Inflammatory macrophage treated with lipopolysaccharide for 4 hours (primary cell): ENCODE measurements at places on chromosomes 11 and 22.

DNA sequence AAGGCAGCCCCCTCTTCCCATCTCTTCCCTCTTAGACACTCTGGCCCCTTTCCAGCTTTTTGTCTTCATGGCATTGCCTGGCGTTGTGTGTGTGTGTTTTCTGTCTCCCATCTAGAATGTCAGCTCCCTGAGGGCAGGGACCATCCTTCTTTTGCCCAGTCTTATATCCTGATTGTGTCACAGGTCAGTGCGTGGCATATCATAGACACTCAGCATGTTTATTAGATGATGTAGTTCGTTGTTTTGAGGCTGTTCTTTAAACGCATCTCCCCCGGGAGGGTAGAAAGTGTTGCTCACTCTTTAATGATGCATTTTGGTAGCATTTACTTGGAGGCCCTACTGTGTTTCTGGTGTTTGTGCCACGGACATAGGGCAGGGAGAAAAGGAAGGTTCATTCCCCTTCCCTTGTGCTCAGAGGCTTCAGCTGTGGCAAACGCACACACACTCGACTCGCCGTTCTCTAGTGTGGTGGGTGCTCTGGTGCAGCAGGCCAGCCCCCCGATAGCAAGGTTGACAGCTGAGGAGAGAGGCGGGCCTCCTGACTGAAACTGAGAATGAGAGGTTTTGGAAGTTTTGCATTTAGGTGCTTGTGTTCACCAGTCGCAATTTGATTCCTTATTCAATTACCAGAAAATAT is 60.2 kb downstream of the TNRC6B start:
- DNase-seq, result no peak

- DNase-seq, result no peak
These were observed 55.5 kb downstream of the FAM76B start for GRCh38 chr11:95734009-95734572.

- DNase-seq, result no peak
These were observed 32.2 kb downstream of the C11orf91 start for GRCh38 chr11:33668468-33668825.

GRCh38 chr11:112221274-112221835 is 4.9 kb upstream of the PTS start:
- no peak for DNase-seq

- DNase-seq, result no peak
These were observed at the start of gene OPCML for GRCh38 chr11:133531971-133532651. OPCML (minus strand) TSS chr11:133532501.

- no peak for DNase-seq
These were observed 97.6 kb downstream of the PDE2A start for GRCh38 chr11:72576661-72577060.

GRCh38 chr11:82869657-82870056 is 30.6 kb downstream of the PRCP start:
- DNase-seq, result peak; percentile 27

DNA sequence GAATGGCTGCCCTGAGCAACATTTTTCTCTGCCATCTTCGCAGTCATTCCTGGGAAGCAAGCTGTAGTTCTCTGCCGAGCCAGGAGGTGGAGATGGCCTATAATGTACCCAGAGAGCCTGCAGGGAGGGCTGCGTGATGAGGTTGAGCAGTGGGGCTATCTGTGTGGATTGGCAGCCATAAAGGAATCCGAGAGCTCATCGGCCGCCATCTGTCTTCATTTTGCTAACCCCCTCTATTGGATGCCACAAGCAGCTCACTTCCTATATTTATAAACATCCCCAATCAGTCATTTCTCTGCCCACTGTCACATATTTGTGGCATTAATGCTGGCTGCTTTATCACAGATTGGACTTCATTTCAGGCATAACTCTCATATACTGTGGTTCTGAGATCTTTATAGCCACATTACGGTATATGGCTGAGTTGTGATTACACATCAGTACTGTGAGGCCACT is 209.5 kb downstream of the NTM start:
- DNase-seq, result peak; percentile 19

DNA sequence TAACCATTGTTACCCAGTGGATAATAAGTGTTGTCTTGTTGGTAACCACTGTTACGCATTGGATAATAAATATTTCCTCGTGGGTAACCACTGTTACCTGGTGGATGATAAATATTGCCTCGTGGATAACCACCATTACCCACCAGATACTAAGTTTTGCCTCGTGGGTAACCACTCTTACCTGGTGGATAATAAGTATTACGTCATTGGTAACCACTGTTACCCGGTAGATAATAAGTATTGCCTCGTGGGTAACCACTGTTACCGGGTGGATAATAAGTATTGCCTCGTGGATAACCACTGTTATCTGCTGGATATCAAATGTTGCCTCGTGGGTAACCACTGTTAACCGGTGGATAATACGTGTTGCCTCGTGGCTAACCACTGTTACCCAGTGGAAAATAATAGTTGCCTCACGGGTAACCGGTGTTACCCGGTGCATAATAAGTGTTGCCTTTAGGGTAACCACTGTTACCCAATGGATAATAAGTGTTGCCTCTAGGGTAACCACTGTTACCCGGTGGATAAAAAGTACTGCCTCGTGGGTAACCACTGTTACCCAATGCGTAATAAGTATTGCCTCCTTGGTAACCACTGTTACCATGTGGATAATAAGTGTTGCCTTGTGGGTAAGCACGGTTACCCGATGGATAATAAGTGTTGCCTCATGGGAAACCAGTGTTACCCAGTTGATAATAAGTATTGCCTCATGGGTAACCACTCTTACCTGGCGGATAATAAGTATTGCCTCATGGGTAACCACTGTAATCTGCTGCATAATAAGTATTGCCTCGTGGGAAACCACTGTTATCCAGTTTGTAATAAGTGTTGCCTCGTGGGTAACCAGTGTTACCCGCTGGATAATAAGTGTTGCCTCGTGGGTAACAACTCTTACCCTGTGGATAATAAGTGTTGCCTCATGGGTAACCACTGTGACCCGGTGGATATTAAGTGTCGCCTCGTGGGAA is 21.9 kb upstream of the NXPE4 start:
- DNase-seq, result no peak

GRCh38 chr11:89495951-89496350 is 4.8 kb upstream of the NOX4 start:
- DNase-seq, result no peak

DNA sequence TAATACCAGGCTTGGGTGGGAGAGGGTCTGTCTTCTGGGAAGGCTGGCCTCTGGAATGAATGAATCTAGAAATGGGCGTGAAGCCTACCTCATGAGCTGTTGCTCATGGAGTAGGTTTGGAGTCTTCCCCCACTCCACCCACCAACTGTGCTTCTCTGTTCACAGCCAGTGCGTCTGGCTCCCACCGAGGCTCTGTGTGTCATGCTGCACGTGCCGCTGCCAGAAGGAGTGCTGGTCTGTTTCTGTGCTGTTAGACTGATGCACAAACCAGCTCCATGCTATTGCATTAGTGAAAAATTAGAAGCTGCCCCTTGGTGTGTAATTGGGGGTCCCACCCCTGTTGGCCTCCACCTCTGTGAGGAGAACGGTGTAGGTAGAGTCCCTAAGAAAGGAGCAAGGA is 132.3 kb upstream of the PARVA start:
- DNase-seq, result no peak

DNA sequence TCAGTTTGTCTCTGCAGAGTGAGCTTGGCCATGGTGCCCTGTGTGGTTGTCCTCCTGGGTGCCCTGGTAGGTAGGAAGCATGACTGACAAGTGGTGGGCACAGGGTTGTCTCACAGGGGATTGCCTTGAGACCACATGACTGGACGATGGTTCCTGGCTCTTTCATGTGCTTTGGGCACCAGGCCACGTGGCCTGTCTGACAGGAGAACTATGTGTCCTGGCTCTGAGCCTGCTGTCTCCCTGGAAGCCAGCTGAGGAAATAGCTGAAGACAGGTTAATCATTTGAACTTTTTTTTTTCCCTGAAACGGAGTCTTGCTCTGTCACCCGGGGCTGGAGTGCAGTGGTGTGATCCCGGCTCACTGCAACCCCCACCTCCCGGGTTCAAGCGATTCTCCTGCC is 93.2 kb downstream of the LDLRAD3 start:
- no peak for DNase-seq

DNA sequence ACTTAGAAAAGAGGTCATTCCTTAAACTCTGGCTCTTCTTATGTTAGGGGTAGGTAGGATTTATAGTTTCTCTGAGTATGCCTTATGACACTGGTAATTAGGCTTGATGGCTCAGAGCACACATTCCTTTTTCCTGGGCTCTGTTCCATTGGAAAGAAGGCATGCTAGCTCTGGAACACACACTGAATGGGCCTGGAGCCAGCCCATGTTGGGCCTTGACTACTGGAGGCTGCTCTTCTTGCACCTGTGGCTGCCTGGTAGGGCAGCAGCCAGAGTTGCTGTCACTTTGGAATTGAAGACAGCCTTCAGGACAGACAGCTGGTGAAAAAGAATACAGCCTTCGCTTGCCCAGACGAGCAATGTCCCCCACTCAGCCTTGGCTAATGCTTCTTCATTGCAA is 18.2 kb downstream of the MCAM start:
- no peak for DNase-seq

- DNase-seq, result no peak
These were observed 34.8 kb downstream of the TSPAN18 start for GRCh38 chr11:44761551-44761961.

DNA sequence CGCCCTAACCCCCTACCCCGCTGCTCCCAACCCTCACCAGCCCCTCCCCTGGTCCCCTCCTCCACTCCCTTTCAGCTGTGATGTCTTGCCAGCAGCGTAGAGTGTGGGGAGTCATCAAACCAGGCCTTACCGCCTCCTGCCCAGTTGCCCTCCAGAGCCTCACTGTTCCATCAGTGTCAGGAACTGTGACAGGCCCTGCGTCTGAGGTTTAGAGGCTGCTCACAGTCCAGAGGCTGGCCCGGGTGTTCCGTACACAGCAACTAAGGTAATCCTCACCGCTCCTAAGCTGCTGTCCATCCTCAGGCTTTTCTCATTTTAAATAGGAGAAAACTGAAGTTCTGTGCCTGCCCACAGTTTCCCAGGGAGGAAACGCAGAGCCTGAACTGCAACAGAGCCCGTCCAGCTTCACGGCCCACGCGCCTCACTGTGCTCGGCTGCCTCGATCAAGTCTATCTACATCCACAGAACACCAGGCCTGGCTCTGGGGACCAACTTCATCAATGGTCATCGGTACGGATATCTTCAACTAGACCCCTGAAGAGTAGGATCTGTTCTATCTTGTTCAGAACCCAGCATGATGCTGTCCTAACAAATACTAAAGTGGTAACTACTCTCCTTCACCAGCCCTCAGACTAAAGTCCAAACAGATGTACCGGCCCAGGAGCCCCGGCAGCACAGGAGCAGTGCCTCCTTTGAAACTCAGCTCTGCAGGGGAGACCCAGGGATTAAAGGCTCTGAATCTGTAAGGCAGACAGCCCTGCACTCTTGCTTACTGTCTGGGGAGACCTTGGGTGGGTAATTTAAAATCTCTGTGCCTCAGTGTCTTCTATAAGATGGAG is 10.3 kb downstream of the VPS37C start:
- DNase-seq, result no peak
